ENCODE measurements at places on chromosomes 7 and 10. TPM values are rescaled to one million over a fixed set of nuclear protein-coding genes. Genes with fewer than 3 reads are reported as not detected.

ERVW-1 gene
- polyA plus RNA-seq = not detected

SFXN4 gene
- polyA plus RNA-seq = 44.6 TPM

ARPC1A gene
- polyA plus RNA-seq = 44.3 TPM

TRIM50 gene
- polyA plus RNA-seq = 4.2 TPM

RELN gene
- 315 TPM for polyA plus RNA-seq

SLC12A9 gene
- polyA plus RNA-seq = 8.7 TPM

GNAT3 gene
- not detected for polyA plus RNA-seq

ANKRD2 gene
- polyA plus RNA-seq = not detected

COL13A1 gene
- 0.07 TPM for polyA plus RNA-seq

RARRES2 gene
- 134 TPM for polyA plus RNA-seq

SLC18A2 gene
- polyA plus RNA-seq = not detected

PAX4 gene
- polyA plus RNA-seq = not detected

ZNF425 gene
- 0.55 TPM for polyA plus RNA-seq

CPA5 gene
- polyA plus RNA-seq = 0.30 TPM

NFE2L3 gene
- 8.9 TPM for polyA plus RNA-seq

TMEM213 gene
- polyA plus RNA-seq = not detected

MUC12 gene
- not detected for polyA plus RNA-seq

TWIST1 gene
- polyA plus RNA-seq = not detected

TMEM196 gene
- not detected for polyA plus RNA-seq

AGR3 gene
- polyA plus RNA-seq = not detected

TMEM236 gene
- polyA plus RNA-seq = 0.09 TPM

CALCR gene
- not detected for polyA plus RNA-seq

ARHGEF35 gene
- 0.03 TPM for polyA plus RNA-seq

LIPK gene
- polyA plus RNA-seq = not detected

PRKG1 gene
- 0.01 TPM for polyA plus RNA-seq

ELMO1 gene
- polyA plus RNA-seq = 0.17 TPM

FAS gene
- polyA plus RNA-seq = 5.9 TPM

SSC4D gene
- 33.3 TPM for polyA plus RNA-seq

MMRN2 gene
- polyA plus RNA-seq = 0.03 TPM

ZMYND11 gene
- polyA plus RNA-seq = 14.4 TPM

BHLHA15 gene
- 2.3 TPM for polyA plus RNA-seq

OIT3 gene
- polyA plus RNA-seq = not detected

STEAP1 gene
- polyA plus RNA-seq = 22.2 TPM

MYOZ1 gene
- polyA plus RNA-seq = not detected

RBP3 gene
- not detected for polyA plus RNA-seq

GTF2I gene
- polyA plus RNA-seq = 74.6 TPM

ACSM6 gene
- polyA plus RNA-seq = not detected

CYP26A1 gene
- 0.15 TPM for polyA plus RNA-seq

CLDN3 gene
- polyA plus RNA-seq = 0.51 TPM

MYH16 gene
- 0.25 TPM for polyA plus RNA-seq

SAMD9 gene
- polyA plus RNA-seq = 0.13 TPM

ADRA2A gene
- polyA plus RNA-seq = not detected

STEAP1B gene
- not detected for polyA plus RNA-seq

EZH2 gene
- 26.0 TPM for polyA plus RNA-seq

MYO3A gene
- not detected for polyA plus RNA-seq

GRK5 gene
- polyA plus RNA-seq = 10.4 TPM

ZKSCAN1 gene
- 46.0 TPM for polyA plus RNA-seq

KCND2 gene
- polyA plus RNA-seq = not detected

COL28A1 gene
- polyA plus RNA-seq = 0.15 TPM

FAM107B gene
- 15.7 TPM for polyA plus RNA-seq

POMZP3 gene
- polyA plus RNA-seq = 1.9 TPM

AKR1C8 gene
- polyA plus RNA-seq = 0.12 TPM

WDR11 gene
- polyA plus RNA-seq = 45.2 TPM

LIPF gene
- not detected for polyA plus RNA-seq

PNLIPRP1 gene
- not detected for polyA plus RNA-seq

ATP5MK gene
- polyA plus RNA-seq = 276 TPM

SPDYE3 gene
- polyA plus RNA-seq = not detected

SPDYE8 gene
- not detected for polyA plus RNA-seq

Measured in HepG2 (cell line).